ENCODE measurements at places on chromosomes 13 and 19. TPM values are rescaled to one million over a fixed set of nuclear protein-coding genes. Genes with fewer than 3 reads are reported as not detected.
A peak's percentile ranks its signal among the peaks of the same experiment; 100 is the strongest.

GRCh38 chr19:19956434-19957075, 55.8 kb downstream of the ZNF93 start:
- no peaks in the 10 kb centered on the region for H3K36me3 ChIP-seq
- no peak overlapping the region for H3K4me3 ChIP-seq
- no peaks in the 10 kb centered on the region for H3K4me1 ChIP-seq

DNA sequence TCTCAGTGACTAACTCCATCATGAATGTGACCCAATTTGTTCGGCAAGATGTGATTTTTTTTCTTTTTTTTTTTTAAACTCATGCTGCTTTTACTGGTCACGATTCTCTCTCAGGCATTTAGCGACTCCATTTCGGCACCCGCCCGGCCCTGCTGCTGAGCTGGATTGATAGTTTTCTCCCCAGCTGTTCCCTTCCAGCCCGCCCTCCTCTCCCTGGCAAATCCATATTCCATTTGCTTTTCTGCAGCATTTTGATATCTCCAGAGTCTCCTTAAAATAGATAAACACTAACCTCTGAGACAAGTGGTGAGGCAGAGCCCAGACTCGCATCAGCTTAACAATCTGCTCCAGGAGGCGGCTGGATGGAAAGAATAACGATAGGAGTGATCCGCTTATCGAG, 55.5 kb upstream of the KATNAL1 start:
- no peak overlapping the region for H3K4me3 ChIP-seq
- no peaks in the 10 kb centered on the region for H3K27me3 ChIP-seq
- H3K4me1 ChIP-seq: peaks cover 25% of the 10 kb centered on the region
- H3K36me3 ChIP-seq: no peaks in the 10 kb centered on the region

DNA sequence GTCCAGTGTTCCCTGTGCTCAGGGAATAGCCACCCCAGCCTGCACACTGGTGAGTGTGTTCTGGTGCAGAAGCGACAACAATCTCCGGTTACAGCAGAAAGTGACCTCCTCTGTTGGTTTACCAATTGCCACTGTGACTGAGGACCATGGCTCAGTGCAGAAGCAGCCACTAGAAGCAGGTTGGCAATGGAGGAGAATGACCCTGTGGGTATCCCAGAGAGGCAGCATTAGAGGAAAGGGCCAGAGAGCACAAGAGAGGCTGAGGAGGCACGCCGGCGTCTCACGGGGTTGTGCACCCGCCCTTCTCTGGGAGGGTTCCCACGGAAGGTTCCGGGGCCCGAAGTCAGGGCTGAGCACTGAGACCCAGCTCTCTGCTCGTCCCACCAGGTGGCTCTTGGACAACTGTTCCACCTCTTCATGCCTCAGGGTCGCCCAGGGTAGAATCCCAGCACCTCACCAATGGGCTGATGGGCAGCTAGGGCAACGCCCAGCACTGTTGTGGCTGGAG, 14.0 kb downstream of the PROZ start:
- no peak overlapping the region for H3K4me3 ChIP-seq
- no peak overlapping the region for H3K27ac ChIP-seq
- H3K36me3 ChIP-seq: peaks cover 42% of the 10 kb centered on the region
- H3K27me3 ChIP-seq: no peaks in the 10 kb centered on the region
- H3K4me1 ChIP-seq: no peaks in the 10 kb centered on the region

DNA sequence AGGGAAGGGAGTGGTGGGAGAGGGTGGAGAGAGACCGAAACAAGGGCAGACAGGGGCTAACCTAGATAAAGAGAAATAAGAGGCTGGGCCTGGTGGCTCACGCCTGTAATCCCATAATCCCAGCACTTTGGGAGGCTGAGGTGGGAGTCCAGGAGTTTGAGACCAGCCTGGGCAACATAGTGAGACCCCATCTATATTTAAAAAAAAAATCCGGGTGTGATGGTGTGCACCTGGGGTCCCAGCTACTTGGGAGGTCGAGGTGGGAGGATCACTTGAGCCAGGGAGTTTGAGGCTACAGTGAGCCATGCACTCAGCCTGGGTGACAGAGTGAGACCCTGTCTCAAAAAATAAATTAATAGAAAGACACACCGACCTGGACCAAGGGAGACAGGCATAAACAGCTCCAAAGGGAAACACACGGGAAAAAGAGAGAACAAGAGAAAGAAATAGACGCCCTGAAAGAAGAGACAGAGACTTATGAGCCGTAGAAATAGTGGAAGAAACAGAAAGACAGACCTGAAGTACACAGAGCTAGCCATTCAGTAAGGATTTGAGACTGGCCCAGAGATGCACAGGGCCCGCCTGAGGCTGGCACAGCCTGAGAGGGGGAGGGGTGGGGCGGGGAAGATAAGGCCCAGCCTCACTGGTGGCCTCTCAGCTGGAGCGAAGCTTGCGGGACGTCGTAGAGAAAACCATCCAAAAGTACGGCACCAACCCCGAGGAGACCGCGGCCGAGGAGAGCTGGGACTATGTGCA, 2.2 kb downstream of the CD37 start:
- no peak overlapping the region for H3K27ac ChIP-seq
- H3K36me3 ChIP-seq: peaks cover 7% of the 10 kb centered on the region
- peak overlapping the region; percentile 65 for H3K4me3 ChIP-seq

DACH1 gene
- total RNA-seq: 66.8 TPM

GJB6 gene
- total RNA-seq: 28.6 TPM

GRCh38 chr19:29878973-29879654, 62.9 kb upstream of the URI1 start:
- H3K27ac ChIP-seq: no peak overlapping the region
- H3K27me3 ChIP-seq: peaks cover 58% of the 10 kb centered on the region
- DNase-seq: no peak
- no peak overlapping the region for H3K4me3 ChIP-seq
- no peaks in the 10 kb centered on the region for H3K36me3 ChIP-seq

DNA sequence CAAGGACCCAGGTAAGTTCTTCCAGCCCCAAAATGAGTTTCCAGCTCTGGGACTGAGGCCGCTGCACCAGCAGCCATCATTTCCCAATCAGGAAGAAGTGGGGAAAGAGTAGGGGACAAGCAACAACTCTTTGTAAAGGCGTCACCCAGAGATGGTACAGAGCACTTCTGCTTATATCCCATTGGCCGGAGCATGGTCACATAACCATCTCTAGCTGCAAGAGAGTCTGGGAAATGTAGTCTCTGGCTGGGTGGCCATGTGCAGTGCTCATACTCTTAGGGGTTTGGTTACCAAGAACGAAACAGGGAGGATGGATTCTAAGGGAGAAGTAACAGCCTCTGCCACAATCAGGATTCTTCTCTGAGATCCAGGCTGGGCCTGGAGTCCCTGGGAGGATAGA, 26.3 kb downstream of the CKM start:
- DNase-seq: no peak
- H3K36me3 ChIP-seq: peaks cover 56% of the 10 kb centered on the region
- no peak overlapping the region for H3K4me3 ChIP-seq
- H3K27ac ChIP-seq: no peak overlapping the region
- H3K27me3 ChIP-seq: no peaks in the 10 kb centered on the region
